ENCODE measurements at places on chromosomes 2 and 18. TPM values are rescaled to one million over a fixed set of nuclear protein-coding genes. Genes with fewer than 3 reads are reported as not detected.

DNA sequence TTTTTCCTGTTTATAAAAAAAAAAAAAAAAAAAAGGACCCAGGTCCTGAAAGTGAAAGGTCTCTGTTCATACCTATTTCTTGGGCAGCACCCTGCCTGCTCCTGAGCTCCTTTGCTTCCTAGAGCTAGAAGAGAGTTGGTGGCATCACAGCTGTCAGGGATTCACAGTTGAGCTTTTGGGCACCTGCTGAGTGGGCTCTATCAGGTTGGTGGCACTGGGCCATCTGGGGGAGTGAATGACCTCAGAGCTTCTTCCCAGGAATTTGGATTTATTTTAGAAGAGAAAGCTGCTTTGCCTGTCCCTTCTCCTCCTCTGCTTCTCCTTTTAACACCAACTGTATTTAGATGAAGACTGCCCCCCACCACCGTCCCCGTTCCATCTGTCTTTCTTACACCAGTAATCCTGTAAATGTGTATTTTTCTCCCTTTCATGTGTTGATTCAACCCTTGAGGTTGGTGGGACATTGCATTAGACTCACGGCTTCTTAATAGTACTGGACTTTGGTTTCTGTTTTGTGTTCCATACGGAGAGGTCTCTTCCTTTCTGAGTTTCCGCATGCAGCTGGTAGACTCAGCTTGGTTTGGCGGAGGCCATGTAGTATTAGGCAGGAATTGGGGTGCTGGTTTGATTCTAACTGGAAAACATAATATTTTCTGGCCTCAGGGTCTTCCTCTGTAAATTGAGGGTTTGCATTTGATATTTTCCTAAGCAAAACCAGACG, 7.6 kb upstream of the MGAT5 start:
- H3K27me3 ChIP-seq: no peaks in the 10 kb centered on the region
- peaks cover 85% of the 10 kb centered on the region for H3K4me1 ChIP-seq
- H3K27ac ChIP-seq: peak overlapping the region; percentile 24
- H3K36me3 ChIP-seq: no peaks in the 10 kb centered on the region

DNA sequence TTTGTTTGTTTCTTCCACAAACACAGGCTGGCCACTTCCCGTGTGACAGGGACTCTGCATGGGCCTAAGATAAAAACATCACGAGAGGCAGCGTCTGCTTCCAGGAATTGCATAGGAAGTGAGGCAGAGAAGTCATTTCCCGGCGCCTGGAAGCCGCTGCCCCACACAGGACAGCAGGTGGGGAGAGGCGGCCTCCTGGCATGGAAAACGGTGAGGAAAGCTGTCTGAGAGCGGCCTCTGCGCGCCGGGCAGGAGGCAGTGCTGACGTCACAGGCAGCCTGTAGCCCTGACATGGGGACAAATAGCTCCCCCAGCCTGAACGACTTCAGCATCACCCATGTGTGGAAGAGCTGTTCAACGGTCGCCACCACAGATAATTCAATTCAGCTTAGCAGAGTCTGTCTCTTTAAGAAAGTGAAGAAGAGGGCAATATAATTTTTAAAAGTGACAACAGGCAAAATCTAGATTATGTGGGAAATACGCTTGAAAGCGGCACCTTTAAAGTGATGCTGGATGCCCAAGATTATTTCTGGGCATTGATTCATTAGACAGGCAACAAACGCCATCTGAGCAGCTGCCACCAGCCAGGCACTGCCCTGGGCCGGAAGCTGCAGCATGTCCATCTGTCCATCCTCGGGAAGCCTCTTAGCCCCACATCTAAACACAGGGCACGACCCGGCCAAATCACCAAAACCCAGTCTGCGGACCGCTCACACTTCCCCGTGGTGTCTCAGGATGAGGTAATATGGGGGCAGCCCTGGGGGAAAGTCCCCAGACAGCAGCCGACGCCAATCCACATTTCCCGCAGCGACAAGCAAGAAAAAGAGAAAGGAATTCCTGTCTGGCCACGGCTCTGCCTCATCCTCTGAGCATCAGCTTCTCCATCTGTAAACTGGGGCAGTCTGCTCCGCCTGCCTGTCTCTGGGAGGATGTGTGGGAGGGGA, 138.9 kb downstream of the PXDN start:
- no peaks in the 10 kb centered on the region for H3K4me1 ChIP-seq
- peak; percentile 78 for DNase-seq
- no peak overlapping the region for H3K4me3 ChIP-seq
- no peak overlapping the region for H3K27ac ChIP-seq
- no peaks in the 10 kb centered on the region for H3K36me3 ChIP-seq

DNA sequence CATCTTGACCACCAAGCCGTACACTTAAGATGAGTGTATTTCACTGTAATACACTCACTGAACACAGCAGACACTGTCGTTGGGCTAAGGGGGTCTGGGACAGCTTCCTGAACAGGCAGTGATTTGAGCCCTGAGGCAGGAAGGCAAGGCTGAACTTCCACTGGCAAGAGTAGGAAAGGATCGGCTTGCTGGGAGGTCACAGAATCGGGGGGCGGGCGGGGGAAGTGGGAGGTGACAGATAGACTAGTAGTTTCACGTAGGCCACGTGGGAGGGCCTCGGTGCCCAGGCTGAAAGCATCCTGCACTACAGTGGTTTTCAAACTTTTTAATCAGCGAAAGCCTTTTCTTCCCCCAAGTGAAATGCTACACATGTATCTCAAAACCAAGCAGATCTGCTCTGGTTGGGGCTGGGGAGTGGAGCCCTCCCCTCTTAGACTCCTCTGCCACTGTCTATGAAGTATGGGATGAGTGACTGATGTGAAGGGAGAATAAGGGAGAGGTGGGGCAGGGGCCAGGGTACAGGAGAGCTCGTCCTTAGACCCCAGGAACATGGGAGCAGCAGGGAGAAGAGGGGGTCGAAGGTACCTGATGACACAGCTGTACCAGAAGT, 8.6 kb downstream of the PARD6G start:
- H3K36me3 ChIP-seq: no peaks in the 10 kb centered on the region
- DNase-seq: no peak
- H3K4me3 ChIP-seq: no peak overlapping the region
- H3K27ac ChIP-seq: no peak overlapping the region

- H3K27ac ChIP-seq: peak overlapping the region; percentile 82
- H3K27me3 ChIP-seq: no peaks in the 10 kb centered on the region
- H3K4me3 ChIP-seq: peak overlapping the region; percentile 78
- DNase-seq: no peak
Observed at GRCh38 chr2:197500503-197501131, 438 bp downstream of the HSPE1 start.

DNA sequence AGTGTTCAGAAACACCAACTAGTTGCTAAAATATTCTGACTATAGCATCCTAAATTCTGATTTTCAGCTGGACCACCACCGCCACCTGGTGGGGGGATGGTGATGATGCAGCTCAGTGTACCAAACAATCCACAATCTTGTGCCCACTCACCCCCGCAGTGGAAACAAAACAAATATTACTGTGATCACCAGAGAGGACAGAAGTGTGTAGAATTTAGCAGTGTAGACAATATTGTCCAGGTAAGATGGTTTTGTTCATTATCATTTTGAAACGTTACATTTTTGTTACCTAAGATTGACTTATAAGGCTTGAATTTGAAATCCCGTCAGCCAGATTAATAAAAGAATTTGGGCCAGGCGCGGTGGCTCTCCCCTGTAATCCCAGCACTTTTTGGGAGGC, 31.7 kb upstream of the UBXN4 start:
- no peaks in the 10 kb centered on the region for H3K27me3 ChIP-seq
- peaks cover 49% of the 10 kb centered on the region for H3K36me3 ChIP-seq
- no peak overlapping the region for H3K4me3 ChIP-seq
- H3K27ac ChIP-seq: no peak overlapping the region
- peak; percentile 82 for DNase-seq
- H3K4me1 ChIP-seq: no peaks in the 10 kb centered on the region

DNA sequence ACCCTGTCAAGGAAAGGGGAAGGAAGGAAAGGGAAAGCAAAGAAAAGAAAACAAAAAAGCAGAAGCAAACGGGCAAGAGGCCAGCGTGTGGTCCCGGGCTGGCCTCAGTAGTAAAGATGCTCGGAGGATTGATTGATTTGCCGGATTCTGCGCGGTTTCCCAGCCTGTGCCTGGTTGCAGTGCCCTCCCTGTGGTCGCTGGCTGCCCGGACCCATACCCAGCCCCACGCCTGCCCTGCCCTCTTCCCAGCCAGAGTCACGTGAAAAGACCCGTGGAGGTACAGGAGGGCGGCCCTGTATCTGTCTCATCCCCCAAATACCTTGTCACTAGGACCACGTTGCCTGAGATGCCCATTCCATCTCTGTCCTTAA, 55.1 kb upstream of the IMP4 start:
- H3K27ac ChIP-seq: no peak overlapping the region
- H3K4me3 ChIP-seq: no peak overlapping the region
- H3K4me1 ChIP-seq: no peaks in the 10 kb centered on the region
- DNase-seq: peak; percentile 44

DNA sequence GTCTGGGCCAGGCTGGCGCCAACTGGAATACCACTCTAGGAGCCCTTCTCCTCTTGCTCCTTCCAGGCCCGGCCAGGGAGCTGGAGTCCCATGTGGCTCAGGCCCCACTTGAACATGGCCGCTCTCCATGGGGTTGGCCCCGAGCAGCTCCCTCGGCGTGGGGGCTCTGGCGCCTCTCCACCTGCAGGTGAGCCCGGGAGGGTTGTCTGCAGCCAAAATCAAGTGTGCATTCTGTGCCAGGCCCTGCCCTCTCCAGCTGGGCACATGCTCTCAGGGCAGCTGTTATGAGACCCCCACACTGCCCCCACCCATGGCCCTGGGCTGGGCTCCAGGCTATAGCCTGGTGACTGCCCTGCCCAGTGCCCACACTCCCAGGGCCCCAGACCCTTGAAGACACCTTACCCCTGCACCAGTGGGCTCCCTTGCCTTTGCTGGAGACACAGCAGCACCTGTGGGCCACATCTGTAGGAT, 45.8 kb upstream of the HS6ST1 start:
- no peaks in the 10 kb centered on the region for H3K36me3 ChIP-seq
- no peak overlapping the region for H3K4me3 ChIP-seq
- no peak overlapping the region for H3K27ac ChIP-seq
- peak; percentile 69 for DNase-seq

GRCh38 chr2:60268032-60268431, 285.4 kb downstream of the BCL11A start:
- no peak for DNase-seq
- H3K36me3 ChIP-seq: no peaks in the 10 kb centered on the region
- no peak overlapping the region for H3K4me3 ChIP-seq
- H3K27ac ChIP-seq: no peak overlapping the region
- H3K4me1 ChIP-seq: no peaks in the 10 kb centered on the region

GRCh38 chr2:96960153-96960961, 26.0 kb downstream of the FAM178B start:
- peak; percentile 95 for DNase-seq
- H3K27ac ChIP-seq: no peak overlapping the region

DNA sequence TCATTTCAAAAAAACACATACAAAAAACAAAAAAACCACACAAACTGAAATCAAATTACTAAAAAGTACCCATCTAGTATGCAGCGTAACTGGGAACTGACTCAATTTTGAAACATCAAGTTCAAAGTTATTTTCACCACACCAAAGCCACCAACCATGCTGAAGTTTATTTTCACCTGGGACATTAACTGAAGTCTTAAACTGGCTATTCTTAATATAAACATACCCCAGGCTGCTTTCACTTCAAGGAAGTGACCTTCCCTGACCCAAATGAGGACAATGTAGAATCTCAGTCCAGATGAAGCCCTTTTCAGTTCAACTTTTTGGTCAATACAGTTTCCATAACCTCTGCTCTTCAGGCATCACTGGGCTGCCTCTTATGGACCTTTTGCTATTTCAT, 84.6 kb downstream of the PIGN start:
- no peaks in the 10 kb centered on the region for H3K4me1 ChIP-seq
- peaks cover 8% of the 10 kb centered on the region for H3K36me3 ChIP-seq
- no peak overlapping the region for H3K4me3 ChIP-seq
- H3K27ac ChIP-seq: no peak overlapping the region
- no peak for DNase-seq
- H3K27me3 ChIP-seq: no peaks in the 10 kb centered on the region

DNA sequence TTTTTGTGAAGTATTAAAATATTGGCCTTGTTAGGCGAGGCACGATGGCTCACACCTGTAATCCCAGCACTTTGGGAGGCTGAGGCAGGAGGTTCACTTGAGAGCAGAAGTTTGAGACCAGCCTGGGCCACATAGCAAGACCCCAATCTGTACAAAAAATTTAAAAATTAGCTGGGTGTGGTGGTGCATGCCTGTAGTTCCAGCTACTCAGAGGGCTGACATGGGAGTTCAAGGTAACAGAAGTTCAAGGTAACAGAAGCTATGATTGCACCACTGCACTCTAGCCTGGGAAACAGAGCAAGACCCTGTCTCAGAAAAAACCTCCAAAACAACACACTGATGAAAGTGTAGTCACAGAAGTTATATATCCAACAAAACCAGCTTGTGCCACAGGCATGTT, 39.8 kb downstream of the IMPA2 start:
- H3K36me3 ChIP-seq: peaks cover 93% of the 10 kb centered on the region
- no peak for DNase-seq
- no peaks in the 10 kb centered on the region for H3K4me1 ChIP-seq
- no peak overlapping the region for H3K4me3 ChIP-seq
- no peaks in the 10 kb centered on the region for H3K27me3 ChIP-seq

DNA sequence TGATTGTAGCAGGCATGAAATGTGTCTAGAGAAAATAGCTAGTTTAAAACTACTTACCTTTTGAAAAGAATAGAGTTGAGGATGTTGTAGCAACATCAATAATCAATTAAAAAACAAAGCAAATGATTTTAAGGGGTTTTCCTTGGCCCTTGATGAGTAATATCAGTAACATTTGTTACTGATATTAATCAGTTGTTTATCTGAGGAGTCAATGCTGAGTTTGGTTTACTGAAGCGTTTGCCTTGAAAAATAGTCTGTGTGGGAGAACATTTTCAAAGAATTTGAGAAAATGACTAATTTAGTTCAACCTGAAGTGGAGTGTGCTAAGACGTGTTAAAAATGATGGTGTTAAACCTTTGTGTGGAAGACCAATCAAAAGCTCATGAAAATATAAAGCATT, 9.3 kb downstream of the PTH2R start:
- H3K27me3 ChIP-seq: no peaks in the 10 kb centered on the region
- H3K4me1 ChIP-seq: no peaks in the 10 kb centered on the region
- no peak overlapping the region for H3K4me3 ChIP-seq
- H3K36me3 ChIP-seq: no peaks in the 10 kb centered on the region
- H3K27ac ChIP-seq: no peak overlapping the region

DNA sequence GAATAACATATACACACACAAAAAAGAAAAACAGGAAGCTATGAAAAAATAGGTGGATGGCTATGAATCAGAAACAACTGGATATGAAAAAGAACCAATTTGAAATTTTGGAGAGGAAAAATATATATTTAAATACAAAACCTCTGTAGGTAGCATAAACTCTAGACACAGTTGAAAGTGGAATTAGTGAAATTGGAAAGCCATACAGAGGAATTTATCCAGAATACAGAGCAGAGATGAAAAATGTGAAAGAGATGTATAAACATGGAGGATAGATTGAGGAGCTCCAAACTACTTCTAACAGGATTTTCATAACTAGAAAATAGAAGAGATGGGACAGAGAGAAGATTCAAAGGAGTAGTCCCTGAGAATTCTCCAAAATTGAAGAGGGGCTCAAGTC, 168.8 kb downstream of the SEPTIN10 start:
- no peak overlapping the region for H3K27ac ChIP-seq
- H3K27me3 ChIP-seq: no peaks in the 10 kb centered on the region
- no peak overlapping the region for H3K4me3 ChIP-seq

Gene GKN1
- not detected for total RNA-seq

Gene NPHP1
- 1.5 TPM for total RNA-seq

Gene CPLX4
- not detected for total RNA-seq

Gene RESP18
- not detected for total RNA-seq

Gene CYP27C1
- total RNA-seq: not detected

Gene EN1
- not detected for total RNA-seq

Gene AQP12B
- total RNA-seq: not detected

Measured in spleen (tissue), 13 donors.